Glutamatergic neuron (in vitro differentiated cells): ENCODE measurements at places on chromosomes 6 and 20.

- DNase-seq: no peak
Observed at GRCh38 chr20:11249683-11250082, 575.9 kb upstream of the JAG1 start.

DNA sequence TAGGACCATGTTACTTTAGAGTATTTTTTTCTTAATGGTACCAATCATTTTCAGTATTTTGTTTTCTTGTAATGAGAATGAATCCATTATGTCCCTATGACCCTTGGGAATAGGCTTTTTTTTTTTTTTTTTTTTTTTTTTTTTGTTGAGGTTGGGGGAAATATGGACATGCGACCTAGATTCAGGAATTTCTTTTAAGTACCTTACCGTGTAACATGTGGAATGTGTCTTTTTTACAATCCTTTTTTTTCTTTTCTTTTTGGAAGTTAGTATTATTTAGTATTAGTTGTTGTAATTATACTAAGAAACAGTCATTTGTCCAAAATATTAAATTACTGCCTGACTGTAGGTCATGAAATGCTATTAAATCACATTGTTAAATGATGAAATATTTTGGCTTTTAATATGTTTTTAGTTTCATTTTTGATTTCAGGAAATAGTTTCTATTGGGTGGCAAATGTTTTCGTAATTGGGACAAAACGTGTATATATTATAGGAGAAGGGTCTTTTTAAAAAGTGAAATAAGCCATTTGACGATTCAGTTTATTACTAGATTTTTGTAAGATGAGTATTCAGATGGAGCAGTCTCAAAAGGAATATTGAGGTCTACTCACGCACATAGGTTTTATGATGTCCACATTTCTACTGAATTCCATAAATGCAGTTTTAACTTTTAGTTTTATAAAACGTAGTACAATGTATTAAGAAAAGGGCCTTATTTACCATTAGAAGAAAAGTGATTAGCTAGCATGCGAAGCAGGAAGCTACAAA lies 4.9 kb downstream of the ARID1B start:
- no peak for DNase-seq

DNA sequence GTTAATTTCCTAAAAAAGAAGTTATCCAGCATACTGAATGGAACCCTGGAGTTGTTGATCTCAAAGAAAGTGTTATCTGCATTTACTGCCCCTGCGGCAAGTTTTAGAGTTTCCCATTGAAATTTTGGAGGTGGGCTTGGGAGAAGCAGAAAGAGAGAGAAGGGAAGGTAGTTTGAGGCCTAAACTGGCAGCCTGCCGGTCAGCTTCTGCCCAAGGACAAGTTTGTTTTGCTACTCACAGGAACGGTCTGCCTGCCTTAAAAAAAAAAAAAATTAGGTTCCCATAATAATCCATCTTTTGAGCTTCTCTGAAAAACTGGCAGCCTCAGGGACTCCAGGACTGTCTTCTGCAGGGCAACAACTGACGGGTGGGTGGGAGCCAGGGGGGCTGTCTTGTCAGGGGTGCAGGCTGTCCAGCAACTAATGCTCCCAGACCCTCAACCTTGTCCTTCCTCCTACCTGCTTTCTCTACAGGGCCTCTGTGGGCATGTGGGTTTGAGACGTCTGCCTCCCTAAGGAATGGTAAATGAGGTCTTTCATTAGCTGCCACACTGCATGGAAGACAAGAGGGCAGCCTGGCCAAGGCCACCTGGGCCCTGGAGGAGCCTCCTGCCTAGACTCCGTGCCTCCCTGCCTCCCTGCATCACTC lies 176.1 kb upstream of the KCNG1 start:
- no peak for DNase-seq

DNA sequence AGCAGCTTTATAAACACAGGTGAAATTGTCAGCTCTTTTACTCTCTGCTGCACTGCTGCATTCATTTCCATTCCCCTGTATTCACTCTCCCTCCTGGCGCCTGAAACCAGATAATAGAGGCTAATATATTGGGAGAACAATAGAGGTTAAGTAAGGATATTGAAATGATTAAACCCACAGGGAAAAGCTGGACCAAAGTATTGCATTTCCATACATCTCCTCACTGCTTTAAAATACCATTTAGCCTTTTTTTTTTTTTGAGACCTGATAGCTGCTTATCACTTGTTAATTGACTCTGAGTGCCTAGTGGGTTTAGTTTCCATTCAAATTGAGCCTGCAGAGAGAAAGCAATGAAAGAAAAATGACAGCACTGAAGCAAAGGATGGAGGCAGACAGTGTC lies 540.5 kb upstream of the IMPG1 start:
- DNase-seq: no peak

- DNase-seq: no peak
Observed at GRCh38 chr20:42350521-42350920, 732.3 kb upstream of the CHD6 start.

DNA sequence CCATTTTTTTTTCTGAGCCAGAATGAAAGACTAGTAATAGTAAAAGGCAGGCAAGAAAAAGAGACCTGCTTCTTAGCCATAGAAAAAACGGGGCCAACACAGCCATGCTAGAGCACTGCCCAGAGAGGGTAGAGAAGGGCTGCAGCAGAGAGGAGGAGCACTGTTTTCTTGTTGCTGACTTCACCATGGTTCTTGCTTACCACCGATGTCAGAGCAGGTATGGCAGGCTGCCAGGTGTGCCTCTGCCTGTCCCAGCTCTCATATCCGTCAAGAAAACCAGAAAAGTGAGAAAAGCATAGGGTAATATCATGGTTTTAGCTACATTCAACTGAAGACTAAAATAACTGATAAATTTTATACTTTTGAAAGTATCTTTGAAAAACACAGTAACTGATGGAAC lies 60.7 kb downstream of the DTNBP1 start:
- DNase-seq: no peak

DNA sequence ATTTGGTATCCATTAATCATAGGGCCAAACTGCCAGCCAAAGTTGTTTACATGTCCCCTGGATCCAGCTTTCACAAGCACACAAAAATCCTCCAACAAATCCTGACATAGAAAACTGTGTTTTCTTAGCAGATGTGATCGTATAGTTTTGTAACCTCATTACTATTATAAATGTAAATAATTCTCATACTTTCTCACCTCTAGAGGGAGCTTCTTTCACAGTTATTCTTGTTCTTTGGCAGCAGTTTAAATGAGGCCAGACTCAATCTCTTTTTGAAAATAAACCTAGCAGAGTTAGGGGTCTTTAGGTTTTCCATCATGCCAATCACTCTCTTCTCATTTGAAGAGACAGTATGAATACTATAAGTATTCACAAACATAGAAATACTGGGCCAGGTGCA lies 17.0 kb upstream of the ZNF318 start:
- DNase-seq: no peak

DNA sequence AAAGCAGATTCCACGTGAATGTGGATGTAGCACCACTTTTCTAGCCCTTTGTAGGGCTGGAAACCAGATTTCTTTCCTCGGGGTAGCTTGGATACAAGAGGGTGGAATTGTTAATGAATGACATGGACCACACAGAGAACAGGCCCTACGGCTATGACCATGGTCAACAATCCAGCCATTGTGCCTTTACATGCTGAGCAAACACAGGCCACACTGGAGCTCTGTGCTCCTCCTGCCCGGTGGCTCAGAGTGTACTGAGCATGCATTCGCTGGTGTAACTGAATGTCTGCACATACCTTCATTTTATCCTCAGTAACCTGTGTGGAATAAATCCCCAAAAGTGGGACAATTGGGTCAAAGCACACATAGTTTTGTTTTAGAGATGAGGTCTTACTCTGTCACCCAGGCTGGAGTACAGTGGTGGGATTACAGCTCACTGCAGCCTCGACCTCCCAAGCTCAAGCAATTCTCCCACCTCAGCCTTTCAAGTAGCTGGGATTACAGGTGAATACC lies 32.8 kb downstream of the LRP11 start:
- no peak for DNase-seq

DNA sequence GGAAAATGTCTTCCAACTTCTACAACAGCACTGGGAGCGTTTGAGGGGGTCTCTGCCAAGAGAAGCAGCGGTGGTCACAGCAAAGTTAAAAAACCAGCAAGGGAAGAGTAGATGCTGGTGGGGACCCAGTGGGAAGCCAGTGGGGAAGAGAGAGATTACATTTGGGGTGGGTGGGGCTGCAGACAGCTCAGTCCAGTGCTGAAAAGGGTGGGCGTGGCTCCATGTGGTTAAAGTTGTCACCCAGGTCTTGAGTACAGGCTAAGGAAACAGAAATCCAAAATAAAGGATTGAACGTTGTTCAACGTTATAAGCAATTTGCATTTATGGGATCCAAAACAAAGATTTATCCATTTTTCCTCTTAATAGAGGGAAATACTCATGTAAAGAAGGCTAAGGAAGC lies 106.3 kb upstream of the LY86 start:
- DNase-seq: no peak

GRCh38 chr6:21102624-21103023 lies 490.9 kb upstream of the SOX4 start:
- DNase-seq: no peak
